Right lung (tissue), 10 donors: ENCODE measurements at places on chromosomes 5 and 9. TPM values are rescaled to one million over a fixed set of nuclear protein-coding genes. Genes with fewer than 3 reads are reported as not detected.
A peak's percentile ranks its signal among the peaks of the same experiment; 100 is the strongest.

AJM1 gene
- 1.9 TPM for polyA plus RNA-seq

FBP2 gene
- 2.0 TPM for polyA plus RNA-seq

IQGAP2 gene
- 15.4 TPM for polyA plus RNA-seq

SHOC1 gene
- polyA plus RNA-seq = 0.35 TPM

ARSI gene
- polyA plus RNA-seq = 25.3 TPM

PFN3 gene
- polyA plus RNA-seq = not detected

DNA sequence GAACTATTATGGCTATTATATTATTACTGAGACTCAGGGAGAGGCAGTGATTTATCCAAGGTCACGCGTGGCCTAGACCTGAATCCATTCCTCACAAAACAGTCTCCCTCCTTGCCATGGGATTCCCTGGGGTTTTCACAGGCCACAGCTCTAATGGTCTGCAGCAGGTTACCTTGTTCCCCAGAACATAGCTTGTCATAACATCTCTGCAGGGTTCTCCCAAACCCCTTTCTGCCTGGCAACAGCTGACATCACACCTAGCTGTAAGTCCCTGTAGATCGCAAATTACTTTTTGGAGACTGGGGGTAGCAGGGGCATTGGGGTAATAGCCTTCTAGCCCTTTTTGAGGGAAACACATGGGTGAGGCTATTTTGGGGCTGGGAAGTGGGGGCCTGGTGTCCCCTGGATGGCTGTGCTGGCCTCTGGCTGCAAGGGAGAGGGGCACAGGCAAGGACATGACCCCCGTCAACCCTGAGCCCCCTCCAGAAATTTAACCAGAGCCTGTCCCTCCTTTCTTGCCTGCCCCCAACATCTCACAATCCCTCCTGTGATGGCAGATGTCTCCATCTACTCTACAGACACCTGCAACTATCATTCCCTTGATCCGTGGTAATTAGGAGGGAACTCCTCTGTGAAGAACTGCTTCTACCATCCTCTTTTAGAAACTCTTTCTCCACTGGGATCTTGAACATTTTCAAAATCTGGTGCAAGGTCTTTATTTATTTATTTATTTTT lies 1.3 kb downstream of the CD74 start:
- no peak for DNase-seq

- DNase-seq = peak; percentile 81
Measured at GRCh38 chr9:88388203-88388885, at the start of gene SPIN1. SPIN1 (plus strand) TSS chr9:88388444; CDS start chr9:88426540, 38,096 bp downstream.

GRCh38 chr9:93891549-93892310 lies 63.4 kb downstream of the BARX1 start:
- DNase-seq = no peak

DNA sequence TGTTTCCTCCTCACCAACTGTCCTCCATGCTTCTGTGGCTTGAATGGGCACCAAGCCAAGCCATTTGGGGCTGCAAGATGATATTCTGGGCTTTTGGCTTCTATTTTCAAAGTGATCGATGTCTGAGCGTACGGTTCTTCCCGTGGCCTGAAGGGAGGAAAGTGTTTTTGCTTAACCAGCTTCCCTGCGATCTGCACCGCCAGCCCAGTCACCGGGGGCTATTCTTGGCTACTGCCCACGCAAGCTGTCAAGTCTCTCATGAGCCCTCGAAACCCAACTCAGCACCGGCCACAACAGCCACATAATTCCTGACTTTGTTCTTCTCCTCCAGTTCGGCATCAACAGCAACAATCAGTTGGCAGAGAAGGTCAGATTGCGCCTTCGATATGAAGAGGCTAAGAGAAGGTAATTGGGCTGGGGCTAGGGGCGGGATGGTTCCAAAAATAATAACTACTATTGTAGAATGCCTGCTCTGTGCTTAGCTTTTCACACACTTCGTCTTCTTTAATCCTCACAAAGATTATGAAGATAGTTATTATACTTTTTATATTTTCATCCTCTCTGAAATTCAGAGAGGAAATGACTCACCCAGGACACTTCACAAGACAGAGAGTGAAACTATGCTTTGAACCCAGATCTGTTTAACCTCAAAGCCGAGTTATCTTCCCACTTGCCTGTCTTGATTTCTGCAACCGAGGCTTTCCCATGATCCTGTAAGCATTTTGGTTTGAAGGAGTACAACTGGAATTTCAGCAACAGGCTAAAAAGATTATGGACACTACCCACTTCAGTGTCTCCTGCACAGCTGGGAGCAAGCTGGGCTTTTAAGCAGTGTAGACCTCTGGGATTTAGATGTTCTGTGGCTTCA lies 76.4 kb upstream of the RARS1 start:
- no peak for DNase-seq

GRCh38 chr5:81553567-81554212 lies 159.8 kb upstream of the ACOT12 start:
- peak; percentile 15 for DNase-seq

GRCh38 chr5:148687427-148687826 lies 33.1 kb upstream of the HTR4 start:
- no peak for DNase-seq

GRCh38 chr5:146888351-146888978 lies 9.9 kb upstream of the PPP2R2B start:
- no peak for DNase-seq

- DNase-seq = no peak
Measured at GRCh38 chr5:132766806-132767055, 10.3 kb downstream of the SEPTIN8 start.

- DNase-seq = no peak
Measured at GRCh38 chr5:150641824-150642566, 1.5 kb downstream of the SYNPO start.

DNA sequence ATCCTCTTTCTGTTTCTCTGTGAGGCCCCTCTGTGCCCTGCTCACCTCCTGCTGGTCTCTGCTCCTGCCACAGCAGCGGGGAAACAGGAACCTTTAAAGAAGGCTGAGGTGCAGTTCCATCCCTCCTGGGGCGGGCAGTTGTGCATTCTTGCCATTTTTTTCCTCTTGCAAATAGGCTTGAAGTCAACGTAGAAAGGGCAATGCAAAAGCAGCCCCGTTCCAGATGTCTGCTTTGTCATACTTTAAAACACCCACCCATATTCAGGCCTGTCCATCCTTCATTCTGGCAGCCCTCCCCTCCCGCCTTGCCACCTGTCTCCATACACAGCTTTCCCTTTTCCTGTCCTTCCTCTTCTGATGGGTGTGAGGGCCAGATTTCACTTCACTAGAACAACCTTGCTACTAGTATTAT lies 65.4 kb upstream of the KLF9 start:
- DNase-seq = no peak

GRCh38 chr9:16884952-16885513 lies 14.6 kb upstream of the BNC2 start:
- DNase-seq = peak; percentile 36

DNA sequence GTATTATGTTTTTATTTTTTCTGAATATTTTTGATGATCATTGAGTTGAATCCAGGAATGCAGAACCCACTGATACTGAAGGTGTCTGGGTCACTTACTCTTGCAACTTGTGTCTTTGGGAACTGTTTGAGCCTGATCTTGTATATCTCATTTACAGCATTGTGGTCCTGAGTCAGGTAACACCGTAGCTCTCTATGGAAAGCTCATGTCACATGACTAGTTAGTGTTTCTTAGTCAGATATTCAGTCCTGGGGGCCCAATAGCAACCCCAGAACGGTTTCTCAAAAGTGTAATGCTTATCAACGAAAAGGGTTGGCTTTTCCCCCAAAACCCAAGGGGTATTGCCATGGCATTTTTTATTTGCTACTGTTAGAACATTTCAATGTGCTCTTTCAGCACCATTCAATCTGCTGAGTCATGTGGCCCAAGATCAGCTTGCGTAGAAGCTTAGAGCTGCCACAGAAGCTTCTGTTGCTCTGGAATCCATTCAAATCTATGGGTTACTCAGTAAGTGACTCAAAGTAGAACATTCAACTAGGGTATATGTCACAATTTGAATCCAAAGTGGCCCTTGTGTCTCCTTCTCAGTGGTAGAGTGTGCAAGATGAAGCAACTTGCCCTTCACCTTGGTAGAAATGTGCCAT lies 12.1 kb upstream of the PTAR1 start:
- DNase-seq = no peak

DNA sequence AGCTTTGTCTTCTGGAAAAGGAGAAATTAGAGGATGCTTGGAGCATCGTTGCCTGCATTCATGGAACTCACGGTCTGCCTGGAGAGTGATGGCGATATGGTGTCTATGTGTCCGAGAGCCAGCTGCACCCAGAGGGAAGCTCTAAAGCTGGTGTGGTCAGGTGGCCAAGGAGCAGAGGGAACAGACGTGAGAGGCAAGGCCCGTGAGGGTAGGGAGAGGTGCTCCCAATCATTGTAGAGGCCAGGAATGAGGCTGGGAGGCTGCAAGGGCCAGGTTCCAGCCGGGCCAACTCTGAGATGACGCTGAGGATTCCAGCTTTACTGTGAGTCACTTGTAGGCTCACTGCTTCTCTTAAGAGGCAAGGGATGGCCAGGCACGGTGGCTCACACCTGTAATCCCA lies 7.6 kb downstream of the FGD3 start:
- DNase-seq = no peak

DNA sequence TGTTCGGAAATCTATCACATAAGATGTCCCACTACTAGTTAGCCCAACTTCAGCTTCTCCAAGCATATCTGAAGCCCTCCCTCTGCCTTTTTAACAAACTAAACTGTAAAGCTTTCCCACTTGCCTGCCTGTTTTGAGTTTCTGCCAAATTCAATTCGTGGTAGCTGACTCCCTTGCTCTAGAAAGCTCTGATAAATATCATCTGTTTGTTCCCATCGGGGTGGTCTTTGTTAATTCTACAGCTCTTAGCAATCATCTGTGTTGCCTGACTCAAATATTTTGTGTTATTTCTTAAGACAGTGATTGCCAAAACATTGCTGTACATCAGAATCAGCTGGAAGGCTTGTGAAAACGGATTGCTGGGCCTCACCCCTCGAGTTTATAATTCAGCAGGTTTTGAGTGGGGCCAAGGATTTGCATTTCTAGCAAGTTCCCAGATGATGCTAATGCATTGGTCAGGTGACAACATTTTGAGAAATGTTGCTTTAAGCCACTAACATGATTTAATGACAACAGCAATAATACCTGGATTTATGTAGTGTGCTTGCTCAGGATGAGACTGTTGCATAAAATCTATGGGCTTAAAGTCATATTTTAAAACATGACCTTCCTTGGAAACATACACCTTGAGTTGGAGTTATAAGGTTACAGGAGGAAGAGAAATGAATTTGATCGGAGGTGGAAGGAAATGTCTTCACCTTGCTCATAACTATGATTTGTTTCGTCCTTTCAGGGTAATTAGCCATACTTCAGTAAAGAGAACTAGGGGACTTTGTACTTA lies 631.9 kb downstream of the PSAT1 start:
- peak; percentile 62 for DNase-seq
